NCI-H187 (cell line): ENCODE measurements at places on chromosomes 12 and 14.
A peak's percentile ranks its signal among the peaks of the same experiment; 100 is the strongest.

DNA sequence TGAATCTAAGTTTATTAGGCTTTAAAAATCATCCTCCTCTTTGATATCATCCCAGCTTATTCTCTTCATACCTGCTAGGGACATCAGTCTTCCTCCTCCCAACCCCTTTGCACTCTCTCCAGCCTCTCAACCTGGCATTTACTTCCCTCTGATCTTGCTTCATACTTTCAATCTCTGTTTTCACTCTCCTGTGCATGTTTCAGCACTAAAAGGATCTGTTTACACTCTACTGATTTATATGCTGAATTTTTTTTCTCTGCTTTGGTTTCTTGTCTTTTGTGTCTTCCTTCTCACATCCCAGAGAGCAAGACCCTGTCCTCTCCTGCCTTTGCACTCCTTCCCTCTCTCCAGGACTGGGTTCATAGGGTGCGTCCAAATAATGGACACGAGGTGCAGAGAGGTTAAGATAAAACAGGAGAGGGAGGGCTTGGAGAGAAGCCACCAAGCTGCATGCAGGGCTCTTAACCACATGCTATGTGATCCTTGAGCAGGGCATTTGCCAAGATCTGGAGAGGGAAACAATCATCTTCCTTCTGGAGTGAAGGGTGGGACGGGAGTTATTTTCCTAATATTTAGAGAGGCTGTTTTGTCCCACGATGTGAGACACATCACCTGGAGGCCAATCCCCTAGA lies 3.0 kb upstream of the CISTR start:
- DNase-seq = no peak

DNA sequence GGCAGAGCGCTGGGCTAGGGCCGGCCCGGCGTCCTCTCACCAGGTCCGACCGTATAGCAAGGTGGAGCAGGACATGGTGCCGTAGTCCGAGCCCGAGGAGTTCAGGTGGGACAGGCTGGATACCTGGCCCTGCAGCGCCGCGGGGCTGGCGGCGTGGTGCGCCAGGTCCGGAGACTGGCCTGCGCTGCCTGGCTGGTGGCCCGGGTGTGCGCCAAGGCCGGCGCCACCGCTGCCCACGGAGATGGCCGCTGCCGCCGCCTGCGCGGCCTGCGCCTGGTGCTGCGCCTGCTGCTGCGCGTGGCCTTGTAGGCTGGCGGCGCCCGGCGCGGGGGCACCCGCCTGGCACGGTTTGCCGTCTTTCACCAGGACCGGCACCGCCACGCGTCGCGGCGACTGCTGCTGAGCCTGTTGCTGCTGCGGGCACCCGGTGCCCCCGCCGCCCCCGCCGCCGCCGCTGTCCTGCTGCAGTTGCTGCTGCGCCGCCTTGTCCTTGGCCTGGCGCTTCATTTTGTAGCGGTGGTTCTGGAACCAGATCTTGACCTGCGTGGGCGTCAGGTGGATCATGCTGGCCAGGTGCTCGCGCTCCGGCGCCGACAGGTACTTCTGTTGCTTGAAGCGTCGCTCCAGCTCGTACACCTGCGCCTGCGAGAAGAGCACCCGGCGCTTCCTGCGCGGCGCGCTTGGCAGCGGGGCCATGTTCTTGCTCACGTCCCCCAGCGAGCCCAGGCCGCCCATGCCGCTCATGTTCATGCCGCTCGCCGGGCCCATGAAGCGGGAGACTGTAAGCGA lies 2.6 kb downstream of the NKX2-1 start:
- peak; percentile 68 for DNase-seq

DNA sequence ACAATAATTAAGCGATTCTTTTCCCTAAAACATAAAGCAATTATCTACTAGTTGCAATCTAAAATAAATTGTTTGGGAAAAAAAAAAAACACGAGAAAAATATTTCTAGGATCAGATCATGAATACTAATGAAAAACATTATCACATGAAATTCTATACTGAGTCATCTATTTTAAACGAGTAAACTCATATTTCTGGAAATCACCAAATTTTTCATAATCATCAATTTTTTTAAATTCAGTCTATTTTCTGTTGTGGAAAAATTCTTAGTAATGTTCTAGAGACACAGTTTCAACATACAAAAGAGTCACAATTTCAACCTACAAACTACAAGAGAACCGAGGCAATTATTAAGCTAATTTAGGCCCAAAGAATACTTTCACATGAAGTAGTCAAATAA lies 245.6 kb upstream of the SOX5 start:
- DNase-seq = no peak

DNA sequence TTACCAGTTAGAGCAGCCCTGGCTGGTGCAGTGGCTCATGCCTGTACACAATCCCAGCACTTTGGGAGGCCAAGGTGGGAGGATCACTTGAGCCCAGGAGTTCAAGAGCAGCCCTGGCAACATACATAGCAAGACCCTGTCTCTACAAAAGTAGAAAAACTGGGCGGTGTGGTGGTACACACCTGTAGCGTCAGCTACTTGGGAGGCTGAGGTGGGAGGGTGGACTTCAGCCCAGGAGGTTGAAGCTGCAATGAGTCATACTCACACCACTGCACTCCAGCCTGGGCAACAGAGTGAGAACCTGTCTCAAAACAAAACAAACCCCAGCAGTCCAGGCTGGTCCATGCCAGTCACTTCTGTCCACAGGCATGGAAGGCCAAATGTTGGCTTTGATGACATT lies 7.4 kb downstream of the COX14 start:
- DNase-seq = no peak
